ENCODE measurements at places on chromosomes 6 and 20.

DNA sequence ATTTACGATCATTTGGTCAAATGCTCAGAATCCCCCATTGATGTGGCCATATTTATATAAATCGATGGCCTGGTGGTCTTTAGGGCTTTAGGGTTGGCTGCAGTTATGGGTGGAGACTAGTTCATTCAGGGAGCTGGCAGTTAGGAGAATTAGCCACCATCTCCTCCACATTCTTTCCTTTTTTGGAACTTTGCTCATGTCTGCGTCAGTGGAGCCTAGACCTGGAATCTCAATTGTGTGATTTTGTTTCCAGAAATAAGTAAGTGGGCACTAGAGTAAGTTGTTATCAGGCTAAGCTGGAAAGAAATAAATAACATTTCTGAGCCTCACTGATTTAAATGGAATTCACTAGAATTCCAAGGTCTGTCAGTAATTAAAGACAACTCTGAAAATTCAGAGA, 29.0 kb upstream of the ELOVL5 start:
- no peak for DNase-seq

DNA sequence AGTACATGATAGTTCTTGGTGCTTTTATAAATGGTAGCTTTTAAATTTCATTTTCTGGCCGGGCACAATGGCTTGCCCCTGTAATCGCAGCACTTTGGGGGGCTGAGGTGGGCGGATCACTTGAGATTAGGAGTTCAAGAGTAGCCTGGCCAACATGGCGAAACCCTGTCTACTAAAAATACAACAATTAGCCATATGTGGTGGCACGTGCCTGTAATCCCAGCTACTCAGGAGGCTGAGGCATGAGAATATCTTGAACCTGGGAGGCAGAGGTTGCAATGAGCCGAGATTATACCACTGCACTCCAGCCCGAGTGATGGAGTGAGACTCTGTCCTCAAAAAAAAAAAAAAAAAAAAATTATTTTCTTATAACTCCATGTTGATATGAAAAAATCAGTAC, 36.0 kb downstream of the LRRN4 start:
- DNase-seq, result no peak

GRCh38 chr6:121592261-121592935, 157.0 kb downstream of the GJA1 start:
- DNase-seq, result no peak

- no peak for DNase-seq
Measured at GRCh38 chr6:20853828-20854227, 319.6 kb downstream of the CDKAL1 start.

GRCh38 chr6:16533210-16533609, 228.1 kb downstream of the ATXN1 start:
- no peak for DNase-seq

GRCh38 chr6:74597266-74597665, 608.6 kb downstream of the COL12A1 start:
- DNase-seq, result no peak

DNA sequence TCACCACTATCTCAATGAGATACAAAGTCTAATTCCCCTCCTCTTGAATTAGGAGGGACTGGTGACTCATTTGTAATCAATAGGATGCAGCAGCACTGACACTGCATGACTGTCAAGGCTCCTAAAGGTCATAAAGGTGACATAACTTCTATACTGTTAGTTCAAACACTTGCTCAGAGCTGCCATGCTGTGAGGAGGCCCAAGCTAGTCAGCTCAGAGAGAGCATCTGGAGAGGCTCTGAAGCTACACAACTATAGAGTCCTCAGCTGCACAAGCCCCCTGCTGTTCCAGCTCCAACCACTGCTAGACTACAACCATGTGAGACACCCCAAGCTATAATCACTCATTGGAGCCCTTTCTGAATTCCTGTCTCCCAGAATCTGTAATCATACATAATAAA, 17.0 kb upstream of the HEY2 start:
- DNase-seq, result no peak

DNA sequence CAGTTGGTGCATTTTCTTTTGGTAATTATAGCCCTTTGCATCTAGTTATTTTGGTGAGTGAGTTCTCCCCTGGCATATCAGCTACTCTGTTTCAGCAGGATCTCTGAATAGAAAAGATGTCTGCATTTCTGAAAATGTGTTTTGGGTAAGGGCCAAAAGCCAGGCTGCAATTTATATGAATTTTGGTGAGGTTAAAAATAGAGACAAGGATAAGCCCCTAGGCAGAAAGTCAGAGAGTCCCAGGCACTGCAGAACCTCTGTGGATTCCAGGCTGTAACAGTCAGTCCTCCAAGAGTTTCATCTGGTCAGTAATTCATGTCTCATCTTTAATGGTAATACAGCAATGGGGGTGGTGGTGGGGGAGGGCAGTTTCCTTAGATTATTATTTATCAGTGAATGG, 53.0 kb downstream of the HDGFL1 start:
- DNase-seq, result no peak

DNA sequence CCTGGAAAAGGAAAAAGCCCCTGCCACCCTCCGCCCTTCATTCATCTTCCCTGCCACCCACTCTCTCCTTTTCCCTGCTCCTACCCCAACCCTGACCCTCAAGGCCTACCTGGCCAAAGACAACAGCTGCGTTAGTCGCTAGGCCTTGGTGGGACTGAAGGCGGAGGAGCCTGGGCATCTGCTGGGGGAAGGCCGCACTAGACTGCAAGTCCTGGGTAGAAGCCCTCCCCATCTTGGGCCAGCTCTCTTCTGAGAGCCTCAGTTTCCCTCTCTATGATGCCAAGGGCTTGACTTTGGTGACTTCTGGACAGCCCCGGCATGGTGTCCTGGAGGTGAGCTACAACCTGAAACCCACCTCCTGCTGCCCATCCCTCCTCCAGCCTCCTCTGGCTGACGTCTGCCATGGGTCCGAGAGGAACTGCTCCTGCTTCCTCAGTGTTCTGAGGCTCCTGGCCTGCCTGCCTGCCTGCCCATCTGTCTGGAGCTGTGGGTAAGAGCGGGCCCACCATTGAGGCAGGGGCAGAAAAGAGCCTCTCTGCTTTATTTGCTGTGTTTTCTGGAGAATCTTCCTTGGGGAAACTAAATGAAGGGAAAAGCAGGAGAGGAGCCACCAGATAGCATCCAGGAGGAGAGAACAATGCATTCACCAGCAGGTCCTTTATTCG, 7.5 kb upstream of the FOXC1 start:
- DNase-seq, result no peak

- DNase-seq, result no peak
Measured at GRCh38 chr20:24148372-24148771, 159.8 kb upstream of the GGTLC1 start.

- DNase-seq, result no peak
Measured at GRCh38 chr20:37762716-37763485, 69.1 kb downstream of the CTNNBL1 start.

DNA sequence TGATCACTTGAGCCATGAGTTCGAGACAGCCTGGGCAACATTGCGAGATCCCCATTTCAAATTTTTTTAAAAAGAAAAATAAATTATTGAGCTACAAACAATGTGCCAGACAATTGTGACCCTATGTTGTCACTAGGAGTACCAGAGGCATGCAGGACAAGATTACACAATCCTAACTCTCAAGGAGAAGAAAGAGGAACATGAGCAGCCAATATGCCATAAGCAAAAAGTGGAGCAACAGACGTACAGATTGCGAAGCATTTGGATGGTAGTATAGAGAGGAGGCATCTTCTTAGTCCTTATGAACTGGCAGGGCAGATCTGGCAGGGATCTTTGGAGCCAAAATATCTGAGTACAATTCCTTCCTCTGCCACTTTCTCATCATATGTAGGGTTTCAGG, 156.4 kb downstream of the OR2B2 start:
- DNase-seq, result no peak

- DNase-seq, result no peak
Measured at GRCh38 chr20:444862-445426, 17.4 kb downstream of the TBC1D20 start.

- no peak for DNase-seq
Measured at GRCh38 chr6:24257282-24257681, 100.6 kb downstream of the DCDC2 start.

DNA sequence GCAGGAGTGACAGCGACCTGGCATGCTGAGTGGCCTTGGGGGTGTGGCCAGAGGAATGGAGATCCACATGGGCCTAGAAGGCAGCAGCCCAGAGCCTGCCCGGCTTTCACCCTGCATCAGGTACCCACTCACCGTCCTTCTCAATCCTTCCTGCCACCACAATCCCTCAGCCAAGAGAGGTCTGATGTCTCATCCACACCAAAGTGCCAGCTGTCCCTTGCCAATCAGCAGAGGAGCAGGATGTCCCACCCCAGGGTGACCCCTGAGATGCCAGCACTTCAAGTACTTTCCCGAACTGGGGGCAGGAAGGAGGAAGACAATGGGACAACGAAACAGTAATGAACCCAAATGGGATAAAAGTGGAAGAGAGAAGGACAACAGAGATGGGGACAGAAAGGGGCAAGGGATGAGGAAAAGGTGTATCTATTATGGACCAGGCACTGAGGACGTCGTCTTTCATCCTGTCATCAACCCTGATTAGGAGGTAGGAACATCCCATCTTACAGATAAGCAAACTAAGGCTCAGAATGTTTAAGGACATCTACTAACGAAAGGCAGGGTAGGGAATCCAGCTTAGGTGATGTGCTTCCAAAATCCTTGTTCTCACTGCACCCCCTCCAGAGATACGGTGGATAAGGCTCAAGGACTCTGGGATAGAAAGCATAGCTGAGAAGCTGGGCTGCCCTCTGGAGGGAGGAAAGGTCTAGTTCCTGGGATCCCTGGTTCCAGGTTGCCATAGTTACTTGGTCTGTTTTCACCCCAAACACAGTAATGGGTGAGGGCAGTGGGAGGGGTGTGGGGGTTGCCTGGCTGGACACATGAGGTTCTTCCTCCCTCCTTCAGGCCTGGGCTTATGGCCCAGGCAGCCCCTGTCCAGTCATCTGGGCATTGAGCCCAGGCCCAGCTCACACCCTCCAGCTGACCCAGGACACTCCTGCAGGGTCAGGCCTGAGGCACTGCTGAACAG, 4.5 kb upstream of the TNXB start:
- peak; percentile 77 for DNase-seq

- DNase-seq, result peak; percentile 67
Measured at GRCh38 chr6:127967708-127968107, 66.8 kb upstream of the THEMIS start.

DNA sequence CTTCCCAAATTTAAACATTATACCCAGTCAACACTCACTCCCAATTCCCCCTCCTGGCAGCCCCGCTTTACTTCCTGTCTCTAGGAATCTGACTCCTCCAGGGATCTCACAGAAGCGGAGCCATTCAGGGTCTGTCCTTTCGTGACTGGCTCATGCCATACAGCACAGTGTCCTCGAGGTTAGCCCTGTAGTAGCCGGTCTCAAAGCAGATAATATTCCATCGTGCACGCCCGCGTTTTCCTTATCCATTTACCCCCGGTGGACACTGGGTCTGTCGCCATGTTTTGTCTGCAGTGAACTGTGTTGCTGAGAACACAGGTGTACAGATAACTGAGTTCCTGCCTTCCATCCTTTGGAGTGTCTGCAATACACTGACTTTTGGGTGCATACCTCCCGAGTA, 95.3 kb downstream of the TTLL2 start:
- DNase-seq, result no peak

- DNase-seq, result peak; percentile 80
Measured at GRCh38 chr6:39769012-39769411, 23.2 kb upstream of the DAAM2 start.

DNA sequence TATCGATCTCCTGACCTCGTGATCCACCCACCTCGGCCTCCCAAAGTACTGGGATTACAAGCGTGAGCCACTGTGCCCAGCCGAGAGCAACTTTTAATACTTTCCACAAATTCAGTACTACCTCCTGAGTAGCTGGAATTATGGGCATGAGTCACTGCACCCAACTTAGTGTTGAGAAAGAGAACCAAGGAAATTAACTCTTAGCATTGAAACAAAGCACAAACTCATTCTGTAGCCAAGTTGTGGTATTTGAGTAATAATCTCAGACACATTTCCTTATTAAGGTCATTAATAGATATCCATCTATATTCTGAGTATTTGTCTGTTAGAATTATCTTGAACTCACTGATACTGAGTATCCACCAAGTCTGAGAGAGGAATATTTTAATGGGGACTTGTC, 14.3 kb upstream of the ELOVL2 start:
- DNase-seq, result no peak

GRCh38 chr6:160730911-160731310, 28.9 kb downstream of the PLG start:
- DNase-seq, result no peak

DNA sequence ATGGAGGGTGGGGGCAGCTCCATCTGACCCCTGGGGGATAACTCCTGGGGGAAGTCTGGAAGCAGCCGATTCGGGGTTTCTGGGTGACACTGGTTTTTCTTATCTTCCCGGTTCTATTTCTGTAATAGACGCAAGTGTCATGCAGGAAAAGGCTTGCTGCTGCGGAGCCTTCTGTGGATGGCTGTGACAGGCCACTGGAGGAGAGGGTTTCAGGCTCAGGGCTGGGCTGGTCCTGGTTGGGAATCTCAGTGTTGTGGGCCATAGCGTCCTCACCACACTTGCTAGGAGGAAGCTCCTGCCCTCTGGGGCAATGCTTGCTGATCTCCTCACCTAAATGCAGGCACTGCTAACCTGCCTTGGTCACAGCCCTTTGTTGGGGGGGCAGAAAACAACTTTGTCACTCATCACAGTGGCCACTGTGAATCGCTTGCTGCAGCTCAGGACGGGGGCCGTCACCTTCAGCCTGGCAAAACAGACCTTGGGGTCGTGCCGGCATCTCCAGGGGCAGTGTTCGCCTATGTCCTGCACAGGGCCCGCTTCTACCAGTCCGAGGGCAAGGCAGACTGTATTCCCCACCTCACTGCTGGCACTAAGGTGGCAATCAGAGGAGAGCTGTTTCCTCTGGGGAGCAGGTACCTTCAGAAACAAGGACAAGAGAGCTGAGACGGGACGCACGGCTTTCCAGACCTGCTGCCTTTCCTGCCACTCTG, 4.4 kb upstream of the TUBB1 start:
- DNase-seq, result no peak

- no peak for DNase-seq
Measured at GRCh38 chr6:44725070-44725469, 337.6 kb downstream of the CDC5L start.

- no peak for DNase-seq
Measured at GRCh38 chr6:109235481-109236038, 140.3 kb downstream of the CEP57L1 start.

- DNase-seq, result no peak
Measured at GRCh38 chr20:54345301-54345724, 130.1 kb upstream of the DOK5 start.

GRCh38 chr6:44967481-44967880, 360.6 kb upstream of the RUNX2 start:
- DNase-seq, result no peak

GRCh38 chr6:95439741-95440140, 137.6 kb upstream of the MANEA start:
- no peak for DNase-seq

- no peak for DNase-seq
Measured at GRCh38 chr6:166785131-166785530, 158.1 kb upstream of the RPS6KA2 start.

DNA sequence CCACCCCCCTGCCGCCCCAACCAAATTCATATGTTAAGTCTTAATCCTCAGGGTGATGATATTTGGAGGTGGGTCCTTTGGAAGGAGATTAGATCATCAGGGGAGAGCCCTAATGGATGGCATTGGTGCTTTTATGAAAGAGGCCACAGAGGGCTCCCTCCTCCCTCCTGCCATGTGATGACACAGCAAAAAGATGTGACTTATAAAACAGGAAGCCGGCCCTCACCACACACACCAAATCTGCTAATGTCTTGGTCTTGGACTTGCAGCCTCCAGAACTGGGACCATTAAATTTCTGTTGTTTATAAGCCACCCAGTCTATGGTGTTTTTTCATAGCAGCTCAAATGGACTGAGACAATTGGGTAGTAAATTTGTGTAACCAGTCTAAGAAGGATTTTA, 176.3 kb downstream of the ADGRG6 start:
- no peak for DNase-seq

Data from midbrain (tissue), 1 donor.